Pancreas (tissue), 10 donors: ENCODE measurements at places on chromosomes 5 and 9. TPM values are rescaled to one million over a fixed set of nuclear protein-coding genes. Genes with fewer than 3 reads are reported as not detected.

The FSD1L gene
- polyA plus RNA-seq: 2.7 TPM

The COL23A1 gene
- 0.68 TPM for polyA plus RNA-seq

The LHX3 gene
- polyA plus RNA-seq: not detected

The ADRB2 gene
- 0.70 TPM for polyA plus RNA-seq

The ARSB gene
- polyA plus RNA-seq: 1.6 TPM

The RORB gene
- 0.38 TPM for polyA plus RNA-seq

The TXNDC8 gene
- polyA plus RNA-seq: not detected

The SHOC1 gene
- 0.07 TPM for polyA plus RNA-seq

DNA sequence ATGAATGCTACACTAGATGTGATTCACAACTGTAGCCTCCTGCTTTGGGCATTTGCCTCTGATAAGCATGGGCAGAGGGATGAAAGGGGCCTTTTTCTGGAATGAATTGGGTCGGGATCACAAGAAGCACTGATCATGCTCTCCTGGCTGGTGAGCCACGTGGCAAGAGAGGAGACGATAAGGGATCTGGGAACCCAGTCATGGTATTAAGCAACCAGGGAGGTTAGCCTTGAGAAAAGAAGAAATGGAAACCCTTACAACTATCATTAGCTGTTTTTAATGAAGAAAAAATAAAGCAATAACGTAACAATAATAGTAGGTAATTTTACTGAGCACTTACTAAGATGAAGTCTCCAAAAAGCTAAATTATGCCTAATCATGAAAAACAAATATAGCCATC, 50.0 kb upstream of the RAI14 start:
- DNase-seq: no peak

DNA sequence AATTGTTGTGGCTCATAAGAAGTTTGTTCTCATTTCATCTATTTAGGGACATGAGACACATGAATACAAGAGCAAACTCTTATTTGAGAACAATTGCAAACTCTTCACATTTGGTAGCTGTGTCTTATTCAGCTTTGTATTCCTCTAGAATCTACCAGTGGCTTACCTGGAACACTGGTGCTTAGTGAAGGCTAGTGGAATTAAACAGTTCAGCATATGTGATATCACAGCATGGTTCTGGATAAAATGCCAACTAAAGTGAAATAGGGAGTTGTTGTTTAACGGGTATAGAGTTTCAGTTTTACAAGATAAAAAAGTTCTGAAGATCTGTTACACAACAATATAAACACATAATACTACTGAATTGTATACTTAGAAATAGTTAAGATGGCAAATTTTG, 48.9 kb downstream of the NRG2 start:
- DNase-seq: no peak

GRCh38 chr5:80799041-80799440, 144.3 kb upstream of the DHFR start:
- no peak for DNase-seq

DNA sequence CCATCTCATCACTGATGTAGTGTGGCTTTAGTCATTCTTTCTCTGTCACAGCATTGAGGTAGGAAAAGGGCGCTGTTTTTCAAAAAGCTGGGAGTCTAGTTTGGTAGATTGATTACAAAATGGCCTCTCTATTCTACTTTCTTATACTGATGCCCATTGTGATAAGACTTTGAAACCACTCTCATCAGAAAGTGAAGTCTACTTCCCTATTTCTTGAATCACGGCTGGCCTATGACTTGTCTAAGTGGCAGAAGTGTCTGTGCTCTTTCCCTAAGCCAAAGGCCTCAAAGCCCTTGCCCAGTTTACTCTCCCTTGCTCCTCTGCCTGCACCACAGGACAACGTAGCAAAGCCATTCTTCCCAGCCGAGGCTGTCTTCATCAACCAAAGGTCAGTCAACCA, 83.0 kb upstream of the IL33 start:
- no peak for DNase-seq

- DNase-seq: no peak
These were observed 15.4 kb downstream of the ZNF622 start for GRCh38 chr5:16450163-16450562.

DNA sequence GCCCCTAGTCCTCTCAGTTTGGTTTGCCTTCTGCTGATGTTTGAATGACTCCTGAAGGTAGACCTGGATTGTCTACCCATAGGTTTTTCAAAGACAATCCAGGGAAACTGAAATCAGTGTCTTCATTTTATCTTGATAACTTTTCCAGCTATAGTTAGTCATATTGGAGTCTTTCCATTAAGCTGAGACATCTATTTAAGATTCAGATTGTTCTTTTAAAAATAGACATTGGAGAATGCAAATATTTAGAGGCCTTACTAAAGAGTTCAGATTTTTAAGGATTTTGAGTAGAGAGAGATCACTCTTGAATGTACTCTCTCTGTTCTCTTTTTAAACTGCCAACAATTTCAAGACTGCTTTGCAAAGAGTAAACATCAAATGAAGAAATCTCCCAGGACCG, 69.1 kb downstream of the GDNF start:
- DNase-seq: no peak

DNA sequence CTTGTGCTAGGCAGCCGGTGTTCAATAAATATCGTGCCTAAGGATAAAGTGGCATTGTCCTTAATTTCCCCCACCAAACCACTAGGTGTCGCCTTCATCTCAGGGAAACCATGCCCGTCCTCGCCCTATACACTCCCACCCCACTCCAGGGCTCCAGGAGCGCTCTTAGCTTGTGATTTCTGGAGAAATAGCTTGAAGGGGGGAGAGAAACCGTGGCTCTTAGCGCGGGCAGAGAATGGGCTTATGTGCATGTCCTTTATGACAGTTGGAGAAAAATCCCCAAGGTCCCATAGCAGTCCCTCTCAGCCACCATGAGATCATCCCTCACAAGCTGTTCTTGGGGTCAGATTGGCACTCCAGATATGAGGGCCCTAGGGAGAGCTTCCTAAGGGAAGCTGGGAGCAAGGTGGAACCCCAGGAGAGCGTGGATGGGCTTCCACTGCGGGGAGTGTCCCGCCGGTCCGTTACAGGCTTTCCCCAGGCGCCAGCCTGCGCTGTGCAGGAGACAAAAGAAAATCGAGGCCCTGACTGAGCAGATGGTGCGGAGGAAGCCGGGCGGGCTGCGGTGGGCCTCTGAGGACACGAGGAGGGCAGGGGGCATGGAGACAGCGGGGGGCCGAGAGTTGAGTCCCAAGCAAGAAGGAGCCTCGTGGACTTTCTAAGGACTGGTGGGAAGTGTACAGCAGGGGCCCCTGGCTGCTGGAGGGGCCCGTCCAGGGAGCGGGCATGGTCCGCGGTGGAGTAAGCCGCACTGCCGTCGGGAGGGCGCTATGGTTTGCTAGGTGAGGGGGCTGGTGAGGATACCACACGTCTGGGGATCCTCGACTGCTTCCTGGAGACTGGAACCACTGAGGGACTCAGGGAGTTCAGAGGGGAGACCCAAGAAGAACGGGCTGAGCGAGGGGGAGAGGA, 750 bp upstream of the NPR2 start:
- peak; percentile 65 for DNase-seq

DNA sequence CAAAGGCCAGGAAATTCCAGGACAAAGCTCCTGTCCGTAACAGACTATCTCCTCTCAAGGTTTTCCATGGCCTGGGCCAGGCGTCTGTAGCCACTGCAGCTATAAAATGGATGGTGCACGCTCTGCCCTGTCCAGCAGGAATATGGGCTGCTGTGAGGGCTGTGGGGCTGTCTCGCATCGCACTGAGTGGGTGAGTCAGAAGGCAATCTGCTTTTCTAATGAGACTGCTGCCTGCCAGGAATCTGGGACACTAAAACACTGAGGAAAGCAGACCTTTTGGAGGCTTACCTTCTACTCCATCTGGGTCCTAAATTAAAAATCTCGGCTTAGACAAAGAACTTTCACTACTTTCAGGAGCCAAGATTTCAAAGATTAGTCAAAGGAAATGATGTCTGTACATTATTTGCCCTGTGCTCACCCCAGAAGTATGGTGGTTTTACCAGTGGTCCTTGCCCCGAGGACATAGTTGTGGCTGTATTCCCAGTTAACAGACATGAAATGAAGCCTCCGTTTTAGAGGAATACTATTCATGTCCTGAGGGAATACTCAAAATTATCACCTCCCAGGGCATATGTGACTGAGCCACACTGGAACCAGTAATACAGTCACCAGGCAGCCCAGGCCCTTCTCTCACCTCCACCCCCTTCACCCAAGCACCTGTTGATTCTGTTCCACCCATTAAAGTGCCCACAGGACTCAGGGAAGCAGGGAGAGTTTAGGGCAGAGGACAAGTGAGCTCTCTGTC, 56.4 kb downstream of the PFDN1 start:
- no peak for DNase-seq

- no peak for DNase-seq
These were observed 15.8 kb downstream of the NMUR2 start for GRCh38 chr5:152389208-152389849.

DNA sequence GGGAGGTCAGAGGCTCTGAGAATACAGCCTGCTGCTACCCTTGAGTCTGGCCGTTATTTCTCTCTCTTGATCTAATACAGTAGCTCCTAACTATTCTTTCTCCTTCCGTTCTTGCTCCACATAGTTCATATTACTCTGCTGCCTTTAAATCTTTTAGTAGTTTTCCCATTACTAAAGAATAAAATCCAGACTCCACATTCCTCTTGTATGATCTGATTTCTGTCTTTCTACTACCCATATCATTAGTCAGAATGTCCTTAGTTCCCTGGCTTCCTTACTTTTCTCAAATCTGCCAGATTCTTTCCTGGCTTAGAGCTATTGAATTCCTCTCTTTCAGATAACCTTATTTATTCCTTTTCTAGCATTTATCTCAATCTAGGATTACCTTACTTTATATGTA, 40.0 kb downstream of the MARCHF6 start:
- no peak for DNase-seq

- DNase-seq: no peak
These were observed 153.5 kb downstream of the PPP2R2B start for GRCh38 chr5:146725025-146725424.

- DNase-seq: no peak
These were observed 187.7 kb downstream of the TLE4 start for GRCh38 chr9:79759460-79759859.

GRCh38 chr5:66174338-66174737, 30.2 kb downstream of the SREK1 start:
- DNase-seq: no peak

DNA sequence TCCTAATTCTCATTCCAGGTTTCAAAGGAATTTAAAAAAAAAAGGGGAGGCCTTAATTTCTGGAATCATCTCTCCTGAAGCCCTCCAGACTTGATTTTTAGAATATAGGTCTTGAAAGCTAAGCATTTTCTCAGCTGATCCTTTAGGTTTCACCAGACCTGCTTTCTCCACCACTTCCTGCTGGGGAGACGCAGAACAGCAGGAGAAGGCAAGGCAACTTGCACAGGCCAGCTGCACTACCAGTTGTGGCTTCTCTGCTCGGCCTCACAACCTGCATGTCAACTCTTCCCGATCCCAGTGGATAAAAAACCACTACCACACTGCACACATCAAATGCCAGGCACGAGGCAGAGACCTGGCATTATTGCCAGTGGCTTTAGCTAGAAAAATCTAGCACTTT, 119.8 kb downstream of the SIL1 start:
- no peak for DNase-seq

DNA sequence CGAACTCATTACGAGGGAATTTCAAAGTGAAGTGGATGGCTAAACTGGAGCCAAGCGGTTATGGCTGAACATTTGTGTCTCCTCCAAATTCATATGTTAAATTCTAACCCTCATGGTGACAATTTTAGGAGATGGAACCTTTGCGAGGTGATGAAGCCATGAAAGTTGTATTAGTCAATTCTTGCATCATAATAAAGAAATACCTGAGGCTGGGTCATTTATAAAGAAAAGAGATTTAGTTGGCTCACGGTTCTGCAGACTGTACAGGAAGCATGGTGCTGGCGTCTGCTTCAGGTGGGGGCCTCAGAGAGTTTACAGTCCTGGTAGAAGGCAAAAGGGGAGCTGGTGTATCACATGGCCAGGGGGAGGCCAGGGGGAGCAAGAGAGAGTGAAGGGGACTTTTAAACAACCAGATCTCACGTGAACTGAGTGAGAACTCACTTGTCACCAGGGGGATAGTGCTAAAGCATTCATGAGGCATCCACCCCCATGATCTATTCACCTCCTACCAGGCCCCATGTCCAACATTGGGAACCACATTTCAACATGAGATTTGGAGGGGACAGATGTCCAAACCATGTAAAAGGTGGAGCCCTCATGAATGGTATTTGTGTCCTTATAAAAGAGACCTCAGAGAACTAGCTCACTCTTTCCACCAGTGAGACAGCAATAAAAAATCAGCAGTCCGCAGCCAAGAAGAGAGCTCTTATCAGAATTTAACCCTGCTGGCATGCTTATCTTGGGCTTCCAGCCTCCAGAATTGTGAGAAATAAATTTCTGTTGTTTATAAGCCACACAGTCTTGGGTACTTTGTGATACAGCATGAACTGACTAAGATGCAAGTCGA, 143.4 kb downstream of the MTRR start:
- no peak for DNase-seq

DNA sequence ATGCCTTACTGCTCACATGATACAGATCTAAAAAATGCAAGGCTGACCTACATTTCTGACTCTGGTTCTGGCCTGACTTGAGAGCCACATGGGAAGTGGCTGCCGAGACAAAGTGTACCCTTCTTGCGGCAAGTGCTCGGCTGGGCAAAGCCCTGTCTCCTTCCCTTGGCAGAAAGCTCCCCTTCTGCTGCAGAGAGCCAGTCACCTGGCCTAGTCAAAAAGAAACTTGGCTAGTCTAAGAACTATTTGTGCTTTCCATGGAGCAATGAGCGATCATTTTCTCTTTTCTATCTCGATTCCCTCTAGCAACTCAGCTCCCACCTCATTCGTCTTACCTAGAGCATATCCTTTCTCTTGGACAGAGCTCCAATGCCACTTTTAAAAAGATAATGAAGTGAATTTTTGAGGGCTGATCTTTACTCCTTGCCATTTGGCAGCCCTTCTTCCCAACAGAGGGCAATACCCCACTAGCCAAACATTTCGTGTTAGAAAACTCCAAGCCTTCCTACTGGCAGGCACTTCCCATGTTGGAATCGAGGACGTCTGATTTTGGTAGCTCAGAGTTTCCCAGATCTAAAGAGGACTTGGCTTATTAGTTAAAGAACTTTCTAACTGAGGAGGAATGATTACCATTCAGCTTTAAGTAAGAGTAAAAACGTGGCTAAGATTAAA, 108.1 kb upstream of the PRRC1 start:
- no peak for DNase-seq

DNA sequence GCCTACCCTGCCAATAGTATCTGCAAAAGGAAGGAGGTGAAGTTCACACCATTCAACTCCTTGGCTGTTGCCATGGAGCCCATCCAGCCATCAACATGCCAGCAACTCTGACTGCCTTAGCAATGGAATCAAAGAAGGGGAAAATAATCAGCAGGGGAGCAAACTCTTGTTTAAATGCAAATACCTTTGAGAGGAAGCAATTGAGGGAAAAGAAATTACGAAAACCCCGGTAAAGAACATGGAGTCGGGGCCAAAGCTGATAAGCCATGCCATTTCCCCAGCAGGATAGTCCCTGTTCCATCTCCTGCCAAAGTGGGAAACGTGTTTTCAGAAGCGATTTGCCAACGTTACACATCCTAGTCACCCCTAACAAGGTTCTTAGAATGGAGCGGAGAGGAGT, 69.0 kb downstream of the MFAP3 start:
- DNase-seq: no peak

- no peak for DNase-seq
These were observed 20.1 kb downstream of the LHFPL2 start for GRCh38 chr5:78628270-78628992.

- DNase-seq: no peak
These were observed 59.2 kb downstream of the CDH18 start for GRCh38 chr5:19928562-19929421.

- DNase-seq: no peak
These were observed 42.5 kb downstream of the ADAMTS16 start for GRCh38 chr5:5182508-5183188.
